ENCODE measurements at places on chromosomes 16 and 17.
A peak's percentile ranks its signal among the peaks of the same experiment; 100 is the strongest.

GRCh38 chr16:66304151-66304550, 62.3 kb upstream of the CDH5 start:
- no peak for DNase-seq

GRCh38 chr16:15958703-15959348, 9.4 kb downstream of the ABCC1 start:
- no peak for DNase-seq

- no peak for DNase-seq
These were observed 201.0 kb upstream of the NLRP1 start for GRCh38 chr17:5785338-5785737.

- DNase-seq, result no peak
These were observed 2.4 kb downstream of the NXN start for GRCh38 chr17:977166-977565.

GRCh38 chr17:51640108-51640622, 379.8 kb downstream of the UTP18 start:
- no peak for DNase-seq

GRCh38 chr17:72432143-72432621, 311.4 kb downstream of the SOX9 start:
- DNase-seq, result peak; percentile 8
